Left lung (tissue), 14 donors: ENCODE measurements at places on chromosomes 11 and 22. TPM values are rescaled to one million over a fixed set of nuclear protein-coding genes. Genes with fewer than 3 reads are reported as not detected.

The RIMBP3C gene
- total RNA-seq = 0.17 TPM

The SPTBN2 gene
- total RNA-seq = 8.7 TPM

The PKDREJ gene
- total RNA-seq = 0.05 TPM

The MMP7 gene
- 13.8 TPM for total RNA-seq
